ENCODE measurements at places on chromosomes 7 and 10. TPM values are rescaled to one million over a fixed set of nuclear protein-coding genes. Genes with fewer than 3 reads are reported as not detected.

DNA sequence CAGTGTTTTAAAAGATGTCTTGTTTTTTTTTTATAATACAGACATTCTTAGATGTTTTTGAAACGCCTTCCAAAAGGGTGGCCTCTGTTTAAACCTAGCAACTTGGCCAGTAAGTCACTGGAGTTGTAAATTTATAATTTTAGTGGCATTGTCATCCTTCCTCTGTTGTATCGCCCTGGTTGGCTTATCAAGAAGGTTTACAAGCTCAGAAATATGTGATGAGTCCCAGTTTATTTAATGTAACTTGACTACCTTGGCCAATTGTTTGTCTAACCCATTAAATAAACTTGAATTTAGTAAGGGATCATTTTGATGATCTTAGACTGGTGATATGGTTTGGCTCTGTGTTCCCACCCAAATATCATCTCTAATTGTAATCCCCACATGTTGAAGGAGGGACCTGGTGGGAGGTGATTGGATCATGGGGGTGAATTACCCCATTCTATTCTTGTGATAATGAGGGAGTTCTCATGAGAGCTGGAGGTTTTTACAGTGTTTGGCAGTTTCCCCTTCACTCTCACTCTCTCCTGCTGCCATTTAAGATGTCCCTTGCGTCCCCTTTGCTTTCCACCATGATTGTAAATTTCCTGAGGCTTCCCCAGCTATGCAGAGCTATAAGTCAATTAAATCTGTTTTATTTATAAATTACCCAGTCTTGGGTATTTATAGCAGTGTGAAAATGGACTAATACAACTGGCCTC lies 13.4 kb upstream of the NT5C3A start:
- H3K27ac ChIP-seq, result no peak overlapping the region
- H3K4me1 ChIP-seq, result no peaks in the 10 kb centered on the region
- DNase-seq, result no peak
- H3K36me3 ChIP-seq, result no peaks in the 10 kb centered on the region

DNA sequence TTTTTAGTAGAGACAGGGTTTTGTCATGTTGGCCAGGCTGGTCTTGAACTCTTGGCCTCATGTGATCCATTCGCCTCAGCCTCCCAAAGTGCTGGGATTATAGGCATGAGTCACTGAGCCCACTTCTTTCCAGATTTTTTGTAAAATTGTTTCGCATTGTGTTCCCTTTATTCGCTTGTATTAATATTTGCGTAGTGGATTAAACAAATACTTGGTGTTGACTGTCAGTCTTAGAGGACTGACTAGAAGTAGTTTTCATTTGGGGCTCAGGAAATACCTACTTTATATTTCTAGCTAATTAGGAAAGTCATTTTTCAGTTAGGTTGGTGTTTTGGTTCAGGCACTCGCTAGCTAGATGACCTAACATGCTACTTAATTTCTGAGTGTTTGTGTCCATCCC lies 11.1 kb downstream of the WAC start:
- H3K4me3 ChIP-seq, result no peak overlapping the region
- peaks cover 15% of the 10 kb centered on the region for H3K4me1 ChIP-seq
- no peak for DNase-seq
- H3K27me3 ChIP-seq, result no peaks in the 10 kb centered on the region
- no peak overlapping the region for H3K27ac ChIP-seq

DNA sequence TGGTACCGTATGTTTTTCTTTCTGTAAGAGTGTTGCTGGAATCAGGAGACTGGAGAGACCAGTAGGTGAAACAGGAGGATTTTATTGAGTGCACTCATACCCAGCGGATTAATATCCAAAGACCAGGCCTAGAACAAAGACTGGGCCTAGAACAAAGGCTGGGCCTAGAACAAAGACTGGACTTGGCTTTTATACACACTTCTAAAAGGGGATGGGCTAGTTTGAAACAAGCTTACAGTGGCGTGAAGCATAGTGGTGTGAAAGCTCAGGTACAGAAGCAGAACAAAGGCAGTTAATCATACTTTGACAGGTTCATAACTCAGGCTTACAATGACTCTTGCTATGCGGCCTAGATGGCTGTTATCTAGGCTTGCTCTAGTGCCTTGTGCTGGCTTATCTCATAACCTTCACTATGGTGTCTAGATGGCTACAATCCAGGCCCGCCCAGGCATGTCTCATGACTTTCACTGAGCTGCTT lies 67.7 kb downstream of the TRIM24 start:
- no peak overlapping the region for H3K27ac ChIP-seq
- no peak for DNase-seq
- H3K36me3 ChIP-seq, result peaks cover 39% of the 10 kb centered on the region
- no peaks in the 10 kb centered on the region for H3K4me1 ChIP-seq
- H3K4me3 ChIP-seq, result no peak overlapping the region

- no peak for DNase-seq
- no peaks in the 10 kb centered on the region for H3K27me3 ChIP-seq
- H3K27ac ChIP-seq, result no peak overlapping the region
- H3K36me3 ChIP-seq, result peaks cover 20% of the 10 kb centered on the region
- H3K4me3 ChIP-seq, result no peak overlapping the region
Measured at GRCh38 chr7:135359615-135360014, 126.0 kb downstream of the STRA8 start.

DNA sequence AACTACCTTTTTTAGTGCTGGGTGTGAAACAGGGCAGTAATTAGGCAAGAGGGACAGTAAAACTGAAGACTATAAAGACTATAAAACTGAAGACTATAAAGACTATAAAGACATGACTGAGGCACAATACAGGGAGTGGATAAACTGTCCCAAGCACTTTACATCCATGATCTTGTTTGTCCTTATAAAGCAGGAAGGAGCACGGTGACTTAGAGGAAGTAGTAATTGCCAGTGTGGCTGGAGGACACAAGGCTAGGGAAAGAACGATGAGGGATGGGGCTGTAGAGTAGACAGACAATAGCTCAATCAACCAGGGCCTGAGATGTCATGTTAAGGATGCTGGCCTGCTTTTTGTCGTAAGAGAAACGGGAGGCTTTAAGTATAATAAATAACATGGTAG lies 26.0 kb downstream of the DNAJC12 start:
- H3K36me3 ChIP-seq, result no peaks in the 10 kb centered on the region
- no peak for DNase-seq
- no peak overlapping the region for H3K4me3 ChIP-seq
- no peak overlapping the region for H3K27ac ChIP-seq
- no peaks in the 10 kb centered on the region for H3K4me1 ChIP-seq

- DNase-seq, result peak; percentile 90
- peaks cover 28% of the 10 kb centered on the region for H3K36me3 ChIP-seq
- peak overlapping the region; percentile 62 for H3K4me3 ChIP-seq
- H3K27me3 ChIP-seq, result no peaks in the 10 kb centered on the region
- H3K27ac ChIP-seq, result no peak overlapping the region
- H3K4me1 ChIP-seq, result peaks cover 11% of the 10 kb centered on the region
Measured at GRCh38 chr10:130190055-130190736, 54.0 kb downstream of the GLRX3 start.

DNA sequence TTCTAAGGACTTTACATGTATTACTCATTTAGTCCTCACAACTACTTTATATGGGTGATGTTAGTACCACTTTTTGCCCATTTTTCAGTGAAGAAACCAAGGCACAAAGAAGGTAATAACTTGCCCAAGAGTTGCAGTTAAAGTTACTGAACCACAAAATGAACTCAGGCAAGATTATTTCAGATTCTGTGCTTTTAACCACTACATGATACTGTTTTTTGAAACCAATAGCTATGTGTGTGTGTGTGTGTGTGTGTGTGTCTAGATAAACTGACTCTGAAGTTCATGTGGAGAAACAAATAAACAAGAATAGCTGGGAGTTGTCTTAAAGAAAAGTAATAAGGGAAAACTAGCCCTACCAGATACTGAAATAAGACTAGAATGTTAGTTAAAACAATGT lies 60.8 kb upstream of the OIT3 start:
- no peak for DNase-seq
- H3K4me3 ChIP-seq, result no peak overlapping the region
- no peak overlapping the region for H3K27ac ChIP-seq

GRCh38 chr10:108166401-108166800 lies 1001.9 kb upstream of the SORCS1 start:
- H3K4me1 ChIP-seq, result no peaks in the 10 kb centered on the region
- no peak for DNase-seq
- H3K27me3 ChIP-seq, result no peaks in the 10 kb centered on the region
- no peaks in the 10 kb centered on the region for H3K36me3 ChIP-seq
- no peak overlapping the region for H3K4me3 ChIP-seq

- H3K27me3 ChIP-seq, result no peaks in the 10 kb centered on the region
- H3K4me1 ChIP-seq, result peaks cover 6% of the 10 kb centered on the region
- no peak overlapping the region for H3K27ac ChIP-seq
- DNase-seq, result no peak
Measured at GRCh38 chr7:74430961-74431466, 22.7 kb upstream of the GTF2IRD1 start.

- no peaks in the 10 kb centered on the region for H3K27me3 ChIP-seq
- H3K36me3 ChIP-seq, result peaks cover 6% of the 10 kb centered on the region
- no peak overlapping the region for H3K27ac ChIP-seq
- DNase-seq, result no peak
- no peak overlapping the region for H3K4me3 ChIP-seq
- no peaks in the 10 kb centered on the region for H3K4me1 ChIP-seq
Measured at GRCh38 chr7:138854115-138854645, 56.2 kb upstream of the ATP6V0A4 start.

- no peak overlapping the region for H3K27ac ChIP-seq
- DNase-seq, result no peak
- H3K27me3 ChIP-seq, result peaks cover 33% of the 10 kb centered on the region
Measured at GRCh38 chr7:158573310-158573709, 14.3 kb downstream of the PTPRN2 start.

DNA sequence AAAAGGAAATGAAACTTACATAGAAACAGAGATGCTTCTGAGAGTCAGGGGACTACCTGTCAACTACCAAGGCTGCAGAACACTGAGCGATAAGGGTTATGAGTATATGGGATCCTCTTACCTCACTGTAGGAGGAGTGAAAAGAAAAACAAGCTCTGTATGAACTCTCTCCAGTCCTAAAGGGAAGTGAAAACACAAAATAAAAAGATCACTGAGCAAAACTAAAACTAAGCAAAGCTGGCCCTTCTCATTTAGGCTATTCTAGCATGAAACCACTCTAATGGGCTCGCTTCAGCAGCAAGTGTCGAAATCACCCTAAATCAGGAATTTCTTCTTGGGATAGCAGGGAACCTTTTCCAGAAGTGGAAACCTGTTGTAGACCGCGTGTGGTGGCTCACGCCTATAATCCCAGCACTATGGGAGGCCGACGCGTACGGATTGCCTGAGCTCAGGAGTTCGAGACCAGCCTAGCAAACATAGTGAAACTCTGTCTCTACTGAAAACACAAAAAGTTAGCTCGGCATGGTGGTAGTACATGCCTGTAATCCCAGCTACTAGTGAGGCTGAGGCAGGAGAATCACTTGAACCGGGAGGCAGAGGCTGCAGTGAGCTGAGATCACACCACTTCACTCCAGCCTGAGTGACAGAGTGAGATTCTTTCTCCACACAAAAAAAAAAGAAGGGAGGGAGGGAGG lies 27.0 kb downstream of the DCLRE1C start:
- H3K27ac ChIP-seq, result no peak overlapping the region
- no peaks in the 10 kb centered on the region for H3K4me1 ChIP-seq
- peaks cover 94% of the 10 kb centered on the region for H3K36me3 ChIP-seq
- DNase-seq, result no peak
- no peak overlapping the region for H3K4me3 ChIP-seq

DNA sequence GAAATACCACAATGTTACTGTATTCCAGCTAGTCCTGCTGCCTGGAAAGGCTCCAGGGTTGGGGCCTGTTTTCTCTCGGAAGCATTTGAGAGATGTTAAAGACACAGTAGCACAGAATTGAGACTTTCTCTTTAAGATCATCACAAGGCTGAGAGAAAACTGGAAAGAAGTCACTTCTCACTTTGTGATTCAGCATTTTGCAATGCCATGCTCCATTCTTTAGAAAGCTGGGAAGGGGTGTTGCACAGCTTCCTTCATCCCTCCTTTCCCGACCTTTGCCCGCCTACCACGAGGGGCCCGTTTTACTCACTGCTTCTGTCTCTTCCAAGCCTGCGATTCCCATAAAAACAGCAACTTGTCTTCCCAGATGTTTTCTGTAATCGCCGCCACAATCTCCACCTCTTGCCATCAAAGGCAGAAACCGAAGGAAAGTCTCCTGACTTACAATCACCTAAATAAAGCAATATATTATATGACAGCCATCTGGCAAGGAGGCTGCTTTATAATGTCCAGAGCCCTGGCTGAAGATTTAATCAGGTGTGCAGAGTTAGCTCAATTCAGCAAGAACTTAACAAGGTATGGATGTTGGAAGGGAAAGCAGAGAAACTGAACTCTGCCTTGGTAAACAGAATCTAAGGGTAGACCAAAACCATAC lies 18.9 kb downstream of the NOD1 start:
- peak overlapping the region; percentile 28 for H3K27ac ChIP-seq
- no peak for DNase-seq
- no peak overlapping the region for H3K4me3 ChIP-seq
- H3K4me1 ChIP-seq, result peaks cover 19% of the 10 kb centered on the region
- H3K36me3 ChIP-seq, result peaks cover 23% of the 10 kb centered on the region

DNA sequence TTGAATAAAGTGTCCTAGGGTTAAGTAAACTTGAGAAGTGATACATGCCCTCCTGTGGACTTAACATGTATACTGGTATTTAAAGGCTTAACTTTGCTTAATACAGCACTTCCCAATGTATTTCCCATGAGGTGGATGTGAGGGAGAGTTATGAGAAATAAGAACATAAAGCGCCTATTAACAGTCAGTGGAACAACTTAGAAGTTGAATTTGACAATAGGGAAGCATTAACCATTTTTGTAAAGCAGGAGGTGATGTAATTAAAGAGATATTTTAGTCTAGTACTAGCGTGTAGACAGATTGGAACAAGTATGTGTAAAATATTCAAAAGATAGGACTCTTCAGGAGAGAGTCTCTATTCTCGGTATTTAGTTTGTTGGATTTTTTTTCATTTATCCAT lies 322.4 kb downstream of the GPR158 start:
- no peaks in the 10 kb centered on the region for H3K27me3 ChIP-seq
- no peak overlapping the region for H3K27ac ChIP-seq
- H3K4me1 ChIP-seq, result no peaks in the 10 kb centered on the region

GRCh38 chr7:50164559-50165170 lies 71.6 kb upstream of the ZPBP start:
- H3K4me3 ChIP-seq, result no peak overlapping the region
- H3K4me1 ChIP-seq, result no peaks in the 10 kb centered on the region
- H3K27me3 ChIP-seq, result no peaks in the 10 kb centered on the region
- H3K27ac ChIP-seq, result no peak overlapping the region
- no peak for DNase-seq

DNA sequence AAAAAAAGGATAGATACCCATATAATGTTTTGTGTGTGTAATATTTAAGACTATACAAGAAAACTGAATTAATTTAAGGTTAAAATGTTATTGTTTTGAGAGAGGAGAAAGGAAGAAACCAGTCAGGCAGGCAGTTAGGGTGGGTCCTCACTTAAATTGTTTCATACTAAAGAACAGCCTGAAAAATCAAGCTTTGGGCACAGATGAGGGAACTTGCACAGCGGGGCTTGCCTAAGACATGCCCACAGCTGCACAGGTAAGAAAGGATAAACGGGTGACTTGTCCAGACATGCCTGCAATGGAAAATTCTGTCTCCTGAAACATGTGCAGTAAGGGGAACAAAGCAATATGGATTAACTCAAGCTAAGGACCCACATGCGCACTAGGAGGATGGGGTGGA lies 158.4 kb downstream of the BBS9 start:
- no peak overlapping the region for H3K4me3 ChIP-seq
- H3K4me1 ChIP-seq, result no peaks in the 10 kb centered on the region
- no peak for DNase-seq
- H3K36me3 ChIP-seq, result no peaks in the 10 kb centered on the region
- H3K27ac ChIP-seq, result no peak overlapping the region

The ACSL5 gene
- total RNA-seq, result 4.3 TPM

The MKI67 gene
- 8.9 TPM for total RNA-seq

The FAM221A gene
- 9.4 TPM for total RNA-seq

The POU6F2 gene
- total RNA-seq, result not detected

The GPR15LG gene
- total RNA-seq, result 19.3 TPM

The CYP2C19 gene
- 1.3 TPM for total RNA-seq

Data from suprapubic skin (tissue), 4 donors.